Gastrocnemius medialis (tissue), 4 donors: ENCODE measurements at places on chromosomes 11 and 22. TPM values are rescaled to one million over a fixed set of nuclear protein-coding genes. Genes with fewer than 3 reads are reported as not detected.

GRCh38 chr11:13110145-13110544 lies 101.0 kb downstream of the RASSF10 start:
- no peak for DNase-seq
- H3K27me3 ChIP-seq = no peaks in the 10 kb centered on the region
- H3K27ac ChIP-seq = no peak overlapping the region
- no peak overlapping the region for H3K4me3 ChIP-seq
- H3K36me3 ChIP-seq = no peaks in the 10 kb centered on the region
- H3K4me1 ChIP-seq = no peaks in the 10 kb centered on the region

- no peaks in the 10 kb centered on the region for H3K4me1 ChIP-seq
- H3K36me3 ChIP-seq = no peaks in the 10 kb centered on the region
- H3K27me3 ChIP-seq = no peaks in the 10 kb centered on the region
- DNase-seq = no peak
Observed at GRCh38 chr11:44524751-44525201, 40.7 kb upstream of the CD82 start.

- no peaks in the 10 kb centered on the region for H3K36me3 ChIP-seq
- H3K27ac ChIP-seq = no peak overlapping the region
- DNase-seq = no peak
- no peaks in the 10 kb centered on the region for H3K4me1 ChIP-seq
- H3K4me3 ChIP-seq = no peak overlapping the region
Observed at GRCh38 chr11:31326470-31327148, 42.9 kb downstream of the DCDC1 start.

DNA sequence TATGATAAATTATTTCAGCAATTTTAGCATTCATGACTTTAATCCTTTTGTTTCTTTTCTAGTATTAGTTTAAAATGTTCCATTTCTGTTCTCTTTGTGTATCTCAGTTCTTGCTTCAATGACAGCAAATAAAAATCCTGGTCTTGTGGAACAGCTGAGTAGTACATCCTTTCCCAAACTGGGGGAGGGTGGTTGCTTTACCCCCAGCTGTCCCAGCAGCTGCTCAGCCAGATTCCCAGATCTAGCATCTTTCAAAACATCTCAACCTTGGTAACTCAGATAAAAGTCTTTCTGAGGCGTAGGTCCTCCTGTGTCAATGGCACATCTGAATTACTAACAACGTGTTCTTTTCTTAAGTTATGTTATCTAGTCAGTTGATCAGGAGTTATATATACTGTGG lies 72.2 kb upstream of the GRK2 start:
- H3K27me3 ChIP-seq = no peaks in the 10 kb centered on the region
- H3K36me3 ChIP-seq = peaks cover 12% of the 10 kb centered on the region
- H3K4me3 ChIP-seq = no peak overlapping the region
- DNase-seq = no peak
- H3K4me1 ChIP-seq = no peaks in the 10 kb centered on the region
- H3K27ac ChIP-seq = no peak overlapping the region

- H3K27me3 ChIP-seq = no peaks in the 10 kb centered on the region
- H3K4me1 ChIP-seq = peaks cover 33% of the 10 kb centered on the region
- no peaks in the 10 kb centered on the region for H3K36me3 ChIP-seq
- H3K27ac ChIP-seq = peak overlapping the region; percentile 98
Observed at GRCh38 chr22:31162015-31162765, 2.2 kb downstream of the RNF185 start.

- H3K4me3 ChIP-seq = no peak overlapping the region
- no peaks in the 10 kb centered on the region for H3K27me3 ChIP-seq
- no peak for DNase-seq
- no peaks in the 10 kb centered on the region for H3K36me3 ChIP-seq
- peaks cover 55% of the 10 kb centered on the region for H3K4me1 ChIP-seq
Observed at GRCh38 chr11:128512474-128512996, 74.8 kb downstream of the ETS1 start.

GRCh38 chr22:46102752-46103151 lies 47.6 kb upstream of the PPARA start:
- no peaks in the 10 kb centered on the region for H3K36me3 ChIP-seq
- peak; percentile 37 for DNase-seq
- no peak overlapping the region for H3K4me3 ChIP-seq

DNA sequence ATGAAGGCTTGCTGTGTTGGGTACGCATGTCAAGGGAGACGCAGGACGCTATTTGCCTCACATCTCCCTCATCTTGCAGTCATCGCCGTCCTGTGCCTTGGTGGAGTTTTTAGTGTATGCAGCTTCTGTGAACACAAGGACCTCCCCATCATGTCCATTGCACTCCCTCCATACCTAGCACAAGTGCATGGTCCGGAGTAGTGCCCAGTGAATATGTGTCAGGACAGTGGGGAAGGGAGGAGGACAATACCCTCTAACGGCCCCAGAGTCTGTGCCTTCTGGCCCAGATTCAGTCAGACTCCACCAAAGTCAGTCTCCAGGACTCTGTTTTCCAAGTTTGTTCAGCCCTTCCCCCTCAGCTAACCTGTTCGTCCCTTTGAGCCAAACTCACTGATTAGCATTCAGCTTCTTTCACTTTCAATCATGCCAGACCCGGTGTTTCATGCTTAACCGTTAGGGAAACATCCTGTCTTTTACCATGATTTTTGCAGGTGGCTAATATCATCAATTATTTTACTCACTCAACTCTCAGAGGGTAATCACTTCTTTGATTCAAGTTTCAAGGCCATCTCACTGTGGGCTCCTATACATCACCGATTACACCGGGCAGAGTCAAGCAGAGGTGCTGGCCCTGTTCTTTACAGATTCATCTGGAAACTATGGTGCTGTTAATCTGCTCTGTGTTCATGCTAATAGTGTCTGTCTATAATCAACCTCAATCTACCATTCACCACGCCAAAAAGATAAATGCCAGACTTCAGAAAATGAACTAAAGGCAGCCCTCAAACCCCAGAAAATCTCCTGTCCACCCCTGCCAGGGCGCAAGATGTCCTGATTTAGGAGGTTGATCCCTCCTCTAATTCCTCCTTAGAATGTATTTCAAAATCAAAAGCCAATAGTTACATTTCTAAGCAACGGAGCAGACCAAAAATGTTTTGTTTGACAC lies 156.5 kb downstream of the RRAS2 start:
- H3K27me3 ChIP-seq = no peaks in the 10 kb centered on the region
- H3K4me3 ChIP-seq = no peak overlapping the region

- peaks cover 14% of the 10 kb centered on the region for H3K4me1 ChIP-seq
- no peak overlapping the region for H3K27ac ChIP-seq
- DNase-seq = no peak
Observed at GRCh38 chr11:914204-914603, 3.6 kb upstream of the CHID1 start.

- no peak for DNase-seq
- no peak overlapping the region for H3K4me3 ChIP-seq
- peaks cover 2% of the 10 kb centered on the region for H3K36me3 ChIP-seq
- H3K27ac ChIP-seq = peak overlapping the region; percentile 85
- H3K27me3 ChIP-seq = no peaks in the 10 kb centered on the region
Observed at GRCh38 chr11:68532727-68533369, 72.3 kb downstream of the PPP6R3 start.

DNA sequence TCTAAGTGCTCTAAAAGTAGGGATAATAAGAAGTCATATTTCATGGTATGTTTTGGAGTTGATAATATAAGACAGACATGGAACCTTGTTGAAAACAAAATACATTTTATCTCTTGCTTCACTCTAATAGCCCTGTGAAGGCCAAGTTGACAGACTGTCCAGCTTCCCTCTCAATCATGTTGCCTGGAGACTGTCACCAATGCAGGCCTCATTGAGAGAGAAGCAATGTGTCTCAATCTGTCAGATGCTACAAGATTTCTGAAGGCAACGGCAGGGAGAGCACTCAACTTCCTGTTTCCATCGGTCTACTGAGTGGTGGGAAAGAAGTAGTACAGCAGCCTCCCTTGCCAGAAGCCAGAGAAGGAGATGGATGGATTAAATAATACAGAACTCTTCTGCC lies 23.6 kb upstream of the FJX1 start:
- no peaks in the 10 kb centered on the region for H3K27me3 ChIP-seq
- no peak overlapping the region for H3K27ac ChIP-seq
- H3K4me1 ChIP-seq = no peaks in the 10 kb centered on the region
- no peaks in the 10 kb centered on the region for H3K36me3 ChIP-seq
- DNase-seq = no peak
- H3K4me3 ChIP-seq = no peak overlapping the region

GRCh38 chr11:118984825-118985224 lies 13.1 kb upstream of the CENATAC start:
- H3K4me1 ChIP-seq = peaks cover 9% of the 10 kb centered on the region
- no peak for DNase-seq
- no peak overlapping the region for H3K4me3 ChIP-seq
- H3K27ac ChIP-seq = peak overlapping the region; percentile 84
- H3K27me3 ChIP-seq = no peaks in the 10 kb centered on the region
- no peaks in the 10 kb centered on the region for H3K36me3 ChIP-seq

DNA sequence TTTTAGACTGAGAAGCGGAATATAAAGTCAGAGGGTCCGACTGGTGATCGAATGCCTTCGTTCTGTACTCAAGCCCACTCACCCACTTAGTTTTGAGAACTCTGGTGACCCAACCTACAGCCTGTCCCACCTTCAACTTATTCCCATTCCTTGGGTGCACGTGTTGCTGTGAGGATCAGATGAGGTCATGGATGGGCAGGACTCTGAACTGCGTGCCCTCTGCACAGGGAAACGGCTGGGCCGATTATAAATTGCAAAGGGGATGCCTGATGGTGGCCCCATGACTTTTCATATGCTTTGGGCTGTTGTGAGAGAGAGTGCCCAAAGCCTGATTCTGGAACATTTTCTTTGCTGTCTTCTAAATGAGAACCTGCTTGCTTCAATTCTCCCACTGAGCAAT lies 16.0 kb upstream of the EHF start:
- H3K4me1 ChIP-seq = no peaks in the 10 kb centered on the region
- no peaks in the 10 kb centered on the region for H3K27me3 ChIP-seq
- H3K4me3 ChIP-seq = no peak overlapping the region
- H3K36me3 ChIP-seq = no peaks in the 10 kb centered on the region
- H3K27ac ChIP-seq = no peak overlapping the region

- H3K27me3 ChIP-seq = no peaks in the 10 kb centered on the region
- H3K4me3 ChIP-seq = no peak overlapping the region
- DNase-seq = no peak
- H3K36me3 ChIP-seq = no peaks in the 10 kb centered on the region
- H3K27ac ChIP-seq = no peak overlapping the region
Observed at GRCh38 chr11:127451861-127452260, 451.3 kb upstream of the KIRREL3 start.

GRCh38 chr11:36763187-36763586 lies 165.2 kb upstream of the RAG2 start:
- no peak for DNase-seq
- H3K4me1 ChIP-seq = no peaks in the 10 kb centered on the region
- H3K27me3 ChIP-seq = no peaks in the 10 kb centered on the region
- H3K4me3 ChIP-seq = no peak overlapping the region
- H3K27ac ChIP-seq = no peak overlapping the region

DNA sequence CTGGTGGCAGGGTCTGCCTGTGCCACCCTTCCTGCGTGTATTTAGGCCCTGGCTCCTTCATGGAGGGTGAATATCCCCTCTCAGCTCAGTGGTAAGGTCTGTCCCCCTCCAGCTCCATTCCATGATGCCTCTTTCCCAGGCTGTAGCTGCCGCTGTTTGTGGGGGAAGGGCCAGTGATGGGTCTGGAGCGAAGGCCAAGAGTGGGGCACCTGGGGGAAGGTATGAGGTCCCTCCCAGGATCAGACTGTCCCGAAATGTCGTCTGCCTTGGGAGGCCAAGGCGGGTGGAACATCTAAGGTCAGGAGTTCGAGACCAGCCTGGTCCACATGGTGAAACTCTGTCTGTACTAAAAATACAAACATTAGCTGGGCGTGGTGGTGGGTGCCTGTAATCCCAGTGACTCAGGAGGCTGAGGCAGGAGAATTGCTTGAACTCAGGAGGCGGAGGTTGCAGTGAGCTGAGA lies 1.1 kb downstream of the CD151 start:
- H3K4me3 ChIP-seq = peak overlapping the region; percentile 65
- H3K36me3 ChIP-seq = peaks cover 32% of the 10 kb centered on the region
- peak overlapping the region; percentile 97 for H3K27ac ChIP-seq
- DNase-seq = peak; percentile 68
- H3K4me1 ChIP-seq = peaks cover 19% of the 10 kb centered on the region

GRCh38 chr11:38553148-38553547 lies 1955.1 kb upstream of the RAG2 start:
- H3K4me1 ChIP-seq = no peaks in the 10 kb centered on the region
- H3K36me3 ChIP-seq = no peaks in the 10 kb centered on the region
- H3K4me3 ChIP-seq = no peak overlapping the region

GRCh38 chr11:21710809-21711208 lies 482.1 kb upstream of the ANO5 start:
- H3K27ac ChIP-seq = no peak overlapping the region
- no peaks in the 10 kb centered on the region for H3K27me3 ChIP-seq
- no peak overlapping the region for H3K4me3 ChIP-seq
- DNase-seq = no peak
- no peaks in the 10 kb centered on the region for H3K36me3 ChIP-seq

- no peaks in the 10 kb centered on the region for H3K27me3 ChIP-seq
- peaks cover 7% of the 10 kb centered on the region for H3K4me1 ChIP-seq
- H3K36me3 ChIP-seq = no peaks in the 10 kb centered on the region
- no peak overlapping the region for H3K27ac ChIP-seq
- no peak overlapping the region for H3K4me3 ChIP-seq
- no peak for DNase-seq
Observed at GRCh38 chr22:32721328-32722180, 80.0 kb upstream of the TIMP3 start.

- H3K36me3 ChIP-seq = no peaks in the 10 kb centered on the region
- DNase-seq = no peak
- peaks cover 4% of the 10 kb centered on the region for H3K4me1 ChIP-seq
- H3K27me3 ChIP-seq = peaks cover 10% of the 10 kb centered on the region
Observed at GRCh38 chr11:119148720-119149017, 183 bp upstream of the ABCG4 start.

DNA sequence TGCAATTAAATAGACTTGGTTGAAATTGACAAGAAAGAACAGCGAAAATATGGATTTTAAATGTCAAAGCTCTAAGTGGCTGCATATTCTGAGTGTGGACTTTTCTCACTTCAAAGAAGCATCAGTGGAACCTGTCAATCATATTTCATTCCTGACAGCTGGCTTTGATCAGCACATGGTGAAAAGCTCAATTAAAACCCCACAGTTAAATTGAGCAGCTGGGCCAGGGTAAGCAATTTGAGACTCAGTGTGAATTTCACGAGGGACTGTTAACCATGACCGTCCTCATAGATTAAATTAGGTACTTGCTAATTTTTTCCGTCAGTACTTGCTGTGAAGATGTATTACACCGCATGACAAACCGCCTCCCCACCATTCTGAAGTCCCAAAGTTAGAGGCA lies 11.0 kb upstream of the OR10D3 start:
- no peaks in the 10 kb centered on the region for H3K4me1 ChIP-seq
- H3K36me3 ChIP-seq = no peaks in the 10 kb centered on the region
- H3K27me3 ChIP-seq = no peaks in the 10 kb centered on the region
- no peak for DNase-seq
- H3K4me3 ChIP-seq = no peak overlapping the region
- H3K27ac ChIP-seq = no peak overlapping the region

GRCh38 chr11:61553373-61554171 lies 27.3 kb downstream of the SYT7 start:
- H3K27ac ChIP-seq = no peak overlapping the region
- H3K4me3 ChIP-seq = no peak overlapping the region
- no peaks in the 10 kb centered on the region for H3K36me3 ChIP-seq

GRCh38 chr11:107505647-107506225 lies 48.1 kb upstream of the CWF19L2 start:
- DNase-seq = no peak
- H3K4me3 ChIP-seq = no peak overlapping the region
- peaks cover 36% of the 10 kb centered on the region for H3K36me3 ChIP-seq
- H3K27ac ChIP-seq = no peak overlapping the region
- peaks cover 14% of the 10 kb centered on the region for H3K4me1 ChIP-seq

Gene SLC35C1
- total RNA-seq = 9.3 TPM

Gene GAB4
- not detected for total RNA-seq

Gene GLYATL2
- not detected for total RNA-seq

Gene C11orf97
- not detected for total RNA-seq

Gene PCF11
- total RNA-seq = 103 TPM

Gene MYO7A
- total RNA-seq = 2.2 TPM

Gene HIC2
- total RNA-seq = 1.7 TPM

Gene MYRF
- total RNA-seq = 0.07 TPM
